ENCODE measurements at places on chromosomes 5 and 9. TPM values are rescaled to one million over a fixed set of nuclear protein-coding genes. Genes with fewer than 3 reads are reported as not detected.

GRCh38 chr5:131323378-131323777 lies 59.5 kb downstream of the CDC42SE2 start:
- DNase-seq, result no peak

DNA sequence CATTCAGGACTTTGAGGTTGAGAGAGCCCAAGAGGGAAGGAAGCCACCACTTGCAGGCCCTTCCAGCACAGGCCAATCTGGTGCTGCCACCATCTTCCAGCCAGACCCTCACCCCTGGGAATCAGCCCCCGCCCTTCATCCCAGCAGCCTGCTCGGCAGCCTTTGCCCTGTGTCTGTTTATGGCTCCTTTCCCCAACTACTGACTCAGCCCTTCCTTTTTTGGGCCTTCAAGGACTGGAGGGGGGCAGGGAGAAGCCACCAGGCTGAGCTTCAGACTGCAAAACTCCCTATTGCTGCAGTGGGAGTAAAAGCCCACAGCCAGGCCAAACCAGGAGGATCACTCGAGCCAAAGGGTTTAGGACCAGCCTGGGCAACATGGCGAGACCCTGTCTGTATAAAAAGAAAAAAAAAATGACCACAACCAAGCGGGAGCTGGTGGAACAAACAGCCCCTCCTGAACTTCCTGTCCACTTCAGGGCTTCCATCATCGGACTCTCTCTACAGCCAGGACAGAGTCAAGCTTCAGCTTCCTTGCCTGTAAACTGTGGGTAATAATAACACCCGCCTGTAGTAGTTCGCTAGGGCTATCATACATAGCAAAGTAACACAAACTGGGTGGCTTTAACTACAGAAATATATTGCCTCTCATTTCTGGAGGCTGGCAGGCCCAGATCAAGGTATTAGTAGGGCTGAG lies 85.9 kb upstream of the IL17B start:
- DNase-seq, result peak; percentile 46

- no peak for DNase-seq
These were observed 362.6 kb upstream of the SMC2 start for GRCh38 chr9:103731541-103731940.

DNA sequence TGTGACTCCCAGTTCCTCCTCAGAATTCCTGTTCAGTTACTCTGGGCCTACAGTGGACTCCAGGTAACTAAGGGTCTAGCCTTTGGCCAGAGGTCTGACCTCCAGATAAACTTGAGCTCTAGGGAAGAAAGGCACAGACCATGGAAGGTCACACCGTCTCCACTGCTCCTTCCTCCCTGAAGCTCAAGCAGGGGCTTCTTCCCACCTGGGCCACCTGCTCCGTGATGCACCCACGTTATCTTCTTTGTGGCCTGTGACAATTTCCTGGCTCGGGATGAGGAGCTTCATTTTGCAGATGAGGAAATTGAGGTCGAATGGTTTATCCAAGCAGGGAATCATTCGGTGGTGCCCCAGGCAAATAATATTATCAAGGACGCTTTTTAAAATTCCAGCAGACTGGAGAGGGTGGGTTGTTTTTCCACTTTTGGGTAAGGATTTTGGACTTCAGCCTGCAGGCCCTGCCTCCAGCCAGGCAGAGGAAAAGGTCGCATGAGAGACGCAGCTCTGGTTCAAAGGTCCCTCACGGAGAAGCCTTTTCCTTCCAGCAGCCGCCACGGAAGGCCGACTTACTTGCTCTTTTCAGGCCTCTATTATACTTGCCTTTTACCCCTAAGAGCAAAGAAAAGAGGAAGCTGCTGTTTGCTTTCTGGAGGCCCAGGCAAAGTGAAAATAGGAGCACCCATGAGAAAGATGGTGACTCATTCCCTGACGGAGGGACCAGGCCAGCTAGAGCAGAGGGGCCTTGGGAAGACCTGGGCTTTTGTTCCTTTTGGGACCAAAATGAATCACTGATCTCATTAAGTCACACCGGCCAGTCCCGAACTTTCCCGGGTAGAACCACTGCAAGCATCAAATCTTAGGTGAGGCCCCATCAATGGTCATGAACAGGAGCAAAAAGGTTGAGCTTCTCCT lies 22.8 kb upstream of the DUSP1 start:
- no peak for DNase-seq

GRCh38 chr9:132242621-132243155 lies 80.8 kb downstream of the NTNG2 start:
- DNase-seq, result no peak

Gene HSD17B3
- polyA plus RNA-seq, result 2.6 TPM
